NCI-H1417 treated with DMSO at 0.1 percent for 48 hours (cell line): ENCODE measurements at places on chromosomes 7 and 10.
A peak's percentile ranks its signal among the peaks of the same experiment; 100 is the strongest.

DNA sequence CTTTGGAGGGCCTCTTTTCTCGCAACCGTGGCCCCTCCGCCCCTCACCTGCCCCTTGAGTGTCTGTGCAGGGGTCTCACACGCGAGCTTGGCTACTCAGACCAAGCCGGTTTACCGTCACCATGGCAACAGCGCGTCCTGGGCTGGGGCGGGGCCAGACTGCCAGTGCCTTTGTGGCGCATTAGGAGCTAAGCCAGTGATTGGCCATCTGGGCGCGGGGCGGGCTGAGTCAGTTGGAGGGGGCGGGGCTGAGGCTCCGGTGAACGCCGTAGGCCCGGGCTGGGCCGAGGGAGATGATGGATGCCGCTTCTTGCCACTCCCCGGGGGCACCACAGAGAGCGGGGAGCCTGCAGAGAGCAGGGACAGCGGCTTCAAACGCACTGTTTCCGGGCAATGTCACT, 48.7 kb upstream of the FXYD4 start:
- DNase-seq: no peak

GRCh38 chr7:25359471-25360059, 131.3 kb upstream of the NPVF start:
- DNase-seq: peak; percentile 98

GRCh38 chr7:30954914-30955313, 8.8 kb upstream of the GHRHR start:
- no peak for DNase-seq

GRCh38 chr7:54543051-54543488, 895 bp downstream of the VSTM2A start:
- no peak for DNase-seq

- no peak for DNase-seq
Measured at GRCh38 chr7:19401461-19401860, 256.2 kb upstream of the FERD3L start.
